ENCODE measurements at places on chromosomes 16 and 17.

DNA sequence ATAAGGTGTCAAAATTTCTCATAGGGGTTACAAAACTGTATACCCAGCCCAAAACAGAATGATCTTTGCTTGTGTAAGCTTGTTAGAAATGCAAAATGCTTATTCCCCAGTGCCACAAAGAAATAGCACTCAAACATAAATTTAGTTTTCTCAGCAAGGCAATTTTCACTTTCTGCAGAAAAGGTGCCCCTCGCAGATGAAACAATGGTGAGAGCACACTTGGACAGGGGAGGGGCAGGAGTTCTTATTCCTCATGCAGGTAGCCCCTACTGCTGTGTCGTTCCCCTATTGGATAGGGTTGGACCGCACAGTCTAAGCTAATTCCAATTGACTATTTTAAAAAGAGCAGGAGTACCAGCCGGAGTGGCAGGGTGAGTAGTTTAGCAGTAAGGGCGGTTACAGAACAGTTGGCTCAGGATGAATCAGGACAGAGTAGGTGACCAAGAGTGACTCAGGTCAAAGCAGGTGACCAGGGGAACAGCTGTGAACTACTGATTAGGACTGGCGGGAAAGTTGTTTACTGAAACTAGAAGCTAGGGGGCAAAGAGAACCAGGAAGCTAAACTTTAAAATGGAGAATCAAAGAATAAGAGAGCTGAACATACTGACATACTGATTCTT lies 5.5 kb upstream of the LDHD start:
- no peaks in the 10 kb centered on the region for H3K36me3 ChIP-seq
- H3K27ac ChIP-seq, result no peak overlapping the region
- H3K4me1 ChIP-seq, result no peaks in the 10 kb centered on the region
- no peak overlapping the region for H3K4me3 ChIP-seq
- no peaks in the 10 kb centered on the region for H3K27me3 ChIP-seq
- DNase-seq, result no peak

- H3K4me1 ChIP-seq, result no peaks in the 10 kb centered on the region
- no peak overlapping the region for H3K27ac ChIP-seq
- H3K4me3 ChIP-seq, result no peak overlapping the region
- DNase-seq, result no peak
Observed at GRCh38 chr16:53695070-53695469, 8.6 kb downstream of the RPGRIP1L start.

- H3K27ac ChIP-seq, result no peak overlapping the region
- no peaks in the 10 kb centered on the region for H3K36me3 ChIP-seq
- DNase-seq, result no peak
Observed at GRCh38 chr16:55047331-55047730, 116.7 kb downstream of the IRX5 start.

DNA sequence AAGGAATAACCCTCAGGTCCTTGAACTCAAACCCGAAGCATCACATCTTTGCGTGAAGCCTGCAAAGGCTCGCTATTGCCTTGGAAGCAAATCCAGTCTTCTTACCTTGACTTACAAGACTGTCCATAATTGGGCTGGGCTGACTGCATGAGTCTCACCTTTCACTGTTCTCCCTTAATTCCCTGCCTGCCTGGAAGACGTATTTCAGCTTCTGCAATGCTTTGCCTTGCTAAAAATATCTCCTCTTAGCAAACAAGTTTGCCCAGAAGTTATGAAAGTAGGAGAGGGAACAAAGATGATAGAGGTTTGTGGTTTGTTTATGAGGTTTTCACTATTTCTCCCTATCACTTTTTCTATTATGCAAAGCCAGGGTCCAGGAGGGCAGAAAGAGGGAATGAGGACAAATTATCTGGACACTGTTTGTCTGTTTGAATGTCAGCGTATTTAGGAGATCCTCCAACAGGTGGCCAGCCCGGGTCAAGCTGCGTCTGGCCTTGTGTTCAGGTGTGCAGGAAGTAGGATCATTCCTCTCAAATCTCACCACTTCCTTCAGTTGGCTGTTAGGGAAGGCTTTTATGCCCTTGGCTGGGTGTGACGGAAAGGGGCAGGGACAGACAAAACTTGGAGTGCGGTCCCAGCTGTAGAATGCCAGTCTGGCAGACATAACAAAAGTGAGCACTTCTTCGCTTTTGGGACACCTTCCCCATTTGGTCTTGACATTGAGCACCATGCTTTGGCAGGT lies 488.9 kb downstream of the CDH13 start:
- no peak for DNase-seq
- H3K36me3 ChIP-seq, result no peaks in the 10 kb centered on the region
- H3K4me3 ChIP-seq, result no peak overlapping the region
- H3K27ac ChIP-seq, result no peak overlapping the region
- peaks cover 17% of the 10 kb centered on the region for H3K27me3 ChIP-seq

DNA sequence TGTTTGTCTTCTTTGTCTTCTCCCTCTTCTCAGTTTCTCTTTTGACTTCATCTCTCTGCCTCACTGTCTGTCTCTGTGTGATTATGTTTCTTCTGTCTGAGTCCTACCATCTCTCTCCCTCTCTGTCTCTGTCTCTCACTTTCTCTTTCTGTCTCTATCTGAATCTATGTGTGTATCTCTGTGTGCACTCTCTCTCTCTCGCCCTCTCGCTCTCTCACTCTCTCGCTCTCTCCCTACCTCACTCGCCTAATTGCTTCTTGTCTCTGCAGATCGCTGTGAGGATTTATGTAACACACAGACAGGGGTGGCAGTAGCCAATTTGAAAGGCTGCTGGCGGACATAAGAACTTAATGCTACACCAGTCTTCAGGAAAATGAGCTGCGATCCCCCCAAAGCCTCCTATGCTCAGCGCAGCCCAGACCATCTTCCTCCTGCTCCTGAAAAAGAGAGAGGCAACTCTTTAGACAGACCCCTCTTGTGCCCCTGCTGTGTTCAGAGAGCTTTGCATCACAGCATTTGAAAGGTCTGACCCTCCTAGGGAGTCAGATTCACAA lies 140.9 kb downstream of the CCT6B start:
- no peaks in the 10 kb centered on the region for H3K36me3 ChIP-seq
- H3K27ac ChIP-seq, result no peak overlapping the region
- no peak for DNase-seq
- no peaks in the 10 kb centered on the region for H3K27me3 ChIP-seq

Measured in pancreas (tissue), 10 donors.